Fibroblast of the aortic adventitia (primary cell): ENCODE measurements at places on chromosomes 4 and X. TPM values are rescaled to one million over a fixed set of nuclear protein-coding genes. Genes with fewer than 3 reads are reported as not detected.

The CCDC160 gene
- total RNA-seq: not detected in 2 replicates

The HPGDS gene
- total RNA-seq: not detected in 2 replicates

The SLC6A14 gene
- not detected in 2 replicates for total RNA-seq

The PRDM5 gene
- total RNA-seq: 18.4 and 25.8 TPM in 2 replicates

The RHOXF2 gene
- not detected in 2 replicates for total RNA-seq

The CXCL5 gene
- 0.36 and 2.2 TPM in 2 replicates for total RNA-seq

The USP17L19 gene
- total RNA-seq: not detected in 2 replicates

The CT45A10 gene
- not detected in 2 replicates for total RNA-seq

The FOXO4 gene
- total RNA-seq: 4.2 and 75.8 TPM in 2 replicates

The MSL3 gene
- 29.4 and 35.2 TPM in 2 replicates for total RNA-seq

The ADGRG4 gene
- total RNA-seq: not detected in 2 replicates

The BEX3 gene
- total RNA-seq: 222 and 678 TPM in 2 replicates

The USP51 gene
- total RNA-seq: 2.2 and 3.8 TPM in 2 replicates

The NPY2R gene
- total RNA-seq: 0.27 TPM in 1 of 2 replicates, not detected in the other

The SPANXN3 gene
- not detected in 2 replicates for total RNA-seq

The STAG2 gene
- total RNA-seq: 85.5 and 88.7 TPM in 2 replicates

The PROM1 gene
- under 0.01 TPM in 1 of 2 replicates, not detected in the other for total RNA-seq

The ART3 gene
- not detected in 2 replicates for total RNA-seq

The TNMD gene
- 0.90 TPM in 1 of 2 replicates, not detected in the other for total RNA-seq

The TRIM60 gene
- total RNA-seq: not detected in 2 replicates

The MAGEB2 gene
- not detected in 2 replicates for total RNA-seq

The FHIP1A gene
- total RNA-seq: 0.33 and 0.99 TPM in 2 replicates

The NSDHL gene
- 8.8 and 11.7 TPM in 2 replicates for total RNA-seq

The SAGE1 gene
- total RNA-seq: not detected in 2 replicates

The NPFFR2 gene
- total RNA-seq: not detected in 2 replicates

The TMEM47 gene
- total RNA-seq: 25.3 and 68.1 TPM in 2 replicates

The RHOH gene
- not detected in 2 replicates for total RNA-seq

The PPA2 gene
- 78.9 and 470 TPM in 2 replicates for total RNA-seq

The NCBP2L gene
- total RNA-seq: not detected in 2 replicates

The PJA1 gene
- 15.7 and 31.2 TPM in 2 replicates for total RNA-seq

The NAT8L gene
- 0.09 and 0.25 TPM in 2 replicates for total RNA-seq

The MTNR1A gene
- total RNA-seq: not detected in 2 replicates

The RASL11B gene
- total RNA-seq: 0.63 TPM in 1 of 2 replicates, not detected in the other

The CT55 gene
- not detected in 2 replicates for total RNA-seq

The IQCM gene
- total RNA-seq: 0.16 and 0.27 TPM in 2 replicates

The RAB41 gene
- not detected in 2 replicates for total RNA-seq

The CYLC1 gene
- not detected in 2 replicates for total RNA-seq

The FREM3 gene
- total RNA-seq: not detected in 2 replicates

The MAP7D2 gene
- 0.18 and 1.2 TPM in 2 replicates for total RNA-seq

The CTAG1A gene
- total RNA-seq: not detected in 2 replicates

The HS6ST2 gene
- under 0.01 TPM in 1 of 2 replicates, not detected in the other for total RNA-seq

The PABPC1L2B gene
- total RNA-seq: not detected in 2 replicates

The SH3D19 gene
- 60.2 and 95.9 TPM in 2 replicates for total RNA-seq

The MAGED4 gene
- 13.7 and 14.7 TPM in 2 replicates for total RNA-seq

The IL2 gene
- total RNA-seq: not detected in 2 replicates

The TAF1 gene
- 29.8 and 74.4 TPM in 2 replicates for total RNA-seq

The CFP gene
- 0.18 TPM in 1 of 2 replicates, not detected in the other for total RNA-seq

The STATH gene
- 0.72 TPM in 1 of 2 replicates, not detected in the other for total RNA-seq

The FAM241A gene
- 0.90 and 5.1 TPM in 2 replicates for total RNA-seq

The PPP4R3C gene
- total RNA-seq: not detected in 2 replicates

The PPBP gene
- total RNA-seq: not detected in 2 replicates

The CABS1 gene
- total RNA-seq: not detected in 2 replicates

The ASB9 gene
- 0.18 TPM in 1 of 2 replicates, not detected in the other for total RNA-seq

The TBX22 gene
- total RNA-seq: not detected in 2 replicates

The ACE2 gene
- total RNA-seq: 0.09 TPM in 1 of 2 replicates, not detected in the other

The CLDN34 gene
- not detected in 2 replicates for total RNA-seq

The LPAR4 gene
- total RNA-seq: 1.3 and 1.7 TPM in 2 replicates

The TEX11 gene
- total RNA-seq: not detected in 2 replicates

The HAND2 gene
- total RNA-seq: 31.3 TPM in 2 replicates
